ENCODE measurements at places on chromosomes 2 and 18.

- no peak for DNase-seq
Observed at GRCh38 chr18:10213526-10213925, 240.9 kb upstream of the APCDD1 start.

- no peak for DNase-seq
Observed at GRCh38 chr2:60000686-60001085, 552.8 kb downstream of the BCL11A start.

DNA sequence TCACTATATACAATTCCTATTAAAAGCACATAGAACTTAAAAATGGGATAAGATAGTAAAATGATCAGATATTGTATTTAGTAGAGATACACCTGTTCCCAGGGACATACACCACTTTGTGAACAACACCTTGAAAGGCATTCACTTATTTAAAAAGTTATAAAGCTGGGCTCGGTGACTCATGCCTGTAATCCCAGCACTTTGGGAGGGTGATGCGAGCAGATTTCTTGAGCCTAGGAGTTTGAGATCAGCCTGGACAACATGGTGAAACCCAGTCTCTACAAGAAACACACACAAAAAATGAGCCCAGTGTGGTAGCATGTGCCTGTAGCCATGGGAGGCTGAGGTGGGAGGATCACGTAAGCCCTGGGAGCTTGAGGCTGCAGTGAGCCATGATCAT lies 90.9 kb downstream of the RAPGEF4 start:
- DNase-seq, result no peak

GRCh38 chr2:55856936-55857335 lies 66.6 kb downstream of the EFEMP1 start:
- no peak for DNase-seq

- DNase-seq, result no peak
Observed at GRCh38 chr2:191019376-191019775, 5.4 kb upstream of the STAT1 start.

- no peak for DNase-seq
Observed at GRCh38 chr2:28030600-28030999, 140.1 kb downstream of the BABAM2 start.

DNA sequence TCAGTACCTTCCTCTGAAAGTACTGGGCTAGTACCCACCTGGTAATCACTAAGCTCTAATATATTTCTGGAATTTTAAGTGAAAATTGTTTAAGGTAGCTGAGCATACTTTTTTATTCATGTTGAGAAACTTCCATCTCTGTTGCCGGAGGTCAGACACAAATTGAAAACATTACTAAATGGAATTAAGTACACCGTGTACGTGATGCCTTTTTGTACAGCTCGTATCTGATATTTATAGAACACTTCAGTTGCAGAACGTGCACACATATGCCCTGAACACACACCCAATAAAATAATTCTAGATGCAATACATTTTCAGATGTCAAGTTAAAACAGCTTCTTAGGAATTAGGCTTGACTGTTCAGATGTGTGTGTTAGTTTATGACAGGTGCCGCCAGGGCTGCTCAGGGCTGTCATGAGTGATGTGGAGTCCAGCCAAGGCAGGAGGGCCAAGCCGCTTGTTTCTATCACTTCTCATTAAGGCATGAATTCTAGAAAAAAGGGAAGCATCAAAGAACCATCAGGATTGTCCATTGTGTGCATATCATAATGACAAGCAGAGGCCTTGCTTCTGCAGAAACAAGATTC lies 80.9 kb upstream of the FOSL2 start:
- no peak for DNase-seq

- DNase-seq, result no peak
Observed at GRCh38 chr2:23146011-23146410, 239.0 kb upstream of the KLHL29 start.

DNA sequence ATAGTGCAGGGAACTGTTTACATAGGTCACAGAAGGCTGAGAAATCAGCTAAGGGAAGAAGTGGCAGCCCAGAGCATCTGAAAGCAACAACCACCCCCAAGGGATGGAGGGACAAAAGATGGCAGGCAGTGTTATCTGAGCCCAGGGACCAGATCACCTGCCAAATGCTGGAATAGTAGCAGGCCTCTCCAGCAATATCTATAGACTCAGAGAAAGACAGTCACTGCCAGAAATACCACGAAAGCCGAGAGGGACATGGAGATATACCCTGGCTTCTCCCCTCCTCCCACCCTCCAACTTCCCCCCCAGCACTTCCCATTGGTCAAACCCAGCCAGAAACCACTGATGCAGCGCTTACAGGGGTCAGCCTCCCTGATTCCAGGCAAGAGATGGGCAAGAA lies 58.4 kb upstream of the PPP1CB start:
- no peak for DNase-seq
